Activated T-helper 17 cell treated with anti-CD3 and anti-CD28 coated beads, Interleukin-2, amount 50 U/mL, for 72 hours (primary cell): ENCODE measurements at places on chromosomes 7 and 10. TPM values are rescaled to one million over a fixed set of nuclear protein-coding genes. Genes with fewer than 3 reads are reported as not detected.

Gene DDC
- total RNA-seq = not detected

DNA sequence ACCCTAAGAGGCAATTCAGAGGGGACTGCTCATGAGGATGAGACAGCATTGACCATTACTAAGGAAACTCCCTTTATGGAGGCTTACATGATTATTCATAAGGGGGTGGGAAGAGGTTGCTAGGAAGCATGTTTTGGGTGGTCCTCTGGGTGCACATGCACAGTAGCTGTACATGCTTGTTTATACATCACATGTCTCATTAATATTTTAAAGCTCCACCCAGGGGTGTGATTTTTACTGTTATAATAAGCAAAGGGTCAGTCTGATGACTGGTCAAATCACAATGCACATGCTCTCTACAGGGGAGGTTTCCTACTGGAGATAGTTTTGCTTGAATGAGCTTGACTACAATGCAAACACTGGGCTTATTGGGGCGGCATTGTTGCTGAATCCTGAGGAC lies 23.8 kb upstream of the PPP1R9A start:
- no peak for ATAC-seq

DNA sequence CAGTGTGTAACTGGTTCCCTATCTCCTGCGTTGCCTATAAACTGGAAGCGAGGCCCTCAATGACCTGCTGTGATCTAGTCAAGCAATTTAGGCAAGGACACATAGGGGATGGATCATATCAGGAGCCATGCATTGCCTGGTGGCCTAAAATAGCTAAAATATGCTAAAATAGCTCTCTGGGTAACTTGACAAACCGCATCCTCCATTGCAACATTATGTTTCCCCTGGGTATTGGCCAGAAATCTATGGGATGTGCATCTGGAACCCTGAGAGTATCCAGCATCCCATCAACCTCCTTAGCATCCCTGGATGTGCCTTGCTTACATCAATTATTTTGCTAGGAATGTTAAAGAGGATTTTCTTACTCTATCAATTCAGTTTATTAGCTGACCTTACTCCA lies 91.7 kb upstream of the ADCY1 start:
- ATAC-seq = no peak

DNA sequence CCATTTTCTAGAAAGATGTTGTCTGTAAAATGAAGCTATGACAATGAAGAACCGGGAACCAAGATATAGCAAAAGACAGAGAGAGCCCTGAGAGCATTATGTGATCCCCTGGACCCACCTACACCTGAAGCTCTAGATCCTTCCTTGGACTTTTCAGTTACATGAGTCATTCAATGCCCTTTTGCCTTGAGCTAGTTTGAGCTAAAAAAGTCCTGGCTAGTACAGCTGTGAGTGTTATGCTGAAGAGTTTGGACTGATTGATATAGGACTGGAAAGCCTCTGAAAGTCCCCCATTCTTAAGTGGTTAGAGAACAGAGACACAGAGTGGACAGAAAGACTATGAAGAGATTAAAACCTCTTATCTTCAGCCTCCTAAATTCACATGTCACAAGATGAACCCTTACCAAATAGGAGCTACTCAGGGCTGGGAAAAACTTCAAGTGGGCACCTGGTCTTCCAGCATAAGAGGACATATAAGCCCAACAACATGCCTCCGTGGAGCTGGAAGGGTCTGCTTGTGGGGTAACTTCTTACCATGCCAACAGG lies 386.8 kb upstream of the NFE2L3 start:
- no peak for ATAC-seq

Gene PMS2
- 20.6 TPM for total RNA-seq

Gene AEBP1
- total RNA-seq = 1.2 TPM

Gene SPDYE1
- total RNA-seq = not detected

Gene LIPM
- not detected for total RNA-seq

GRCh38 chr7:20793694-20794394 lies 7.2 kb upstream of the SP8 start:
- no peak for ATAC-seq

Gene JCAD
- 0.58 TPM for total RNA-seq

Gene DENND2A
- not detected for total RNA-seq

- ATAC-seq = peak; percentile 79
Observed at GRCh38 chr10:100510533-100511308, 8.9 kb downstream of the SEC31B start.

DNA sequence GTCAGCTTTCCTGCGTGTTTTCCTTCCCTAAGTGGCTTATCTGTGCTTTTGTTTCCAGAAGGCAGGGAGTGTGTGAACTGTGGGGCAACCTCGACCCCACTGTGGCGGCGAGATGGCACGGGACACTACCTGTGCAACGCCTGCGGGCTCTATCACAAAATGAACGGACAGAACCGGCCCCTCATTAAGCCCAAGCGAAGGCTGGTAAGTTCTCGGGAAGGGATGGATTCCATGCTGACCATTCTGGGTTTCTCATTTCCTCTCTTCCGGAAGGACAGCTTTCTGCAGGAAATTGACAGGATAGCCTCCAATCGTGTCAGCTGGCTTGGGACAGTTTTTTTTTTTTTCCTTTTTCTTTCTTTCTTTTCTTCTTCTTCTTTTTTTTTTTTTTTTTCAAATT lies 9.4 kb downstream of the GATA3 start:
- no peak for ATAC-seq

Gene FIGNL1
- total RNA-seq = 51.9 TPM

DNA sequence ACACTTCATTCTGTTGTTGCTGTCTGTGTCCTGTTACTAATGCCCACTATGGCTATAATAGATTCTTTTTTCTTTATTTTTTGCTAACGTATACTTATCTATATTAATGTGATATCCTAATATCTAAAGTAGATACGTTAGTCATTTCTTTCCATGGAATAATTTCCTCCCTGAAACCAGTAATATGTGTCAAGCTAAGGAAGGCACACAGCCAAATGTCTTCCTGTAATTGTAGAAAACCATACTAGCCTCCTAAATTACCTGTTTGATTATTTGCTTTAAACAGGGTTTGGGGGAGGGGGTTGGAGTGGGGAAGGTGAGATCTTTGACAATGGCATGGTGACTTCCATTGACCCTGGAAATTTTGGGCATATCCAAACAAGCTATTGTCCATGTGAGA lies 56.4 kb downstream of the THNSL1 start:
- no peak for ATAC-seq

GRCh38 chr7:155452505-155453295 lies 5.2 kb upstream of the EN2 start:
- ATAC-seq = no peak
